Left lung (tissue), 14 donors: ENCODE measurements at places on chromosomes 12 and 14. TPM values are rescaled to one million over a fixed set of nuclear protein-coding genes. Genes with fewer than 3 reads are reported as not detected.
A peak's percentile ranks its signal among the peaks of the same experiment; 100 is the strongest.

TMEM132D gene
- not detected for total RNA-seq

HSPA2 gene
- 12.4 TPM for total RNA-seq

SMOC1 gene
- 1.1 TPM for total RNA-seq

DNA sequence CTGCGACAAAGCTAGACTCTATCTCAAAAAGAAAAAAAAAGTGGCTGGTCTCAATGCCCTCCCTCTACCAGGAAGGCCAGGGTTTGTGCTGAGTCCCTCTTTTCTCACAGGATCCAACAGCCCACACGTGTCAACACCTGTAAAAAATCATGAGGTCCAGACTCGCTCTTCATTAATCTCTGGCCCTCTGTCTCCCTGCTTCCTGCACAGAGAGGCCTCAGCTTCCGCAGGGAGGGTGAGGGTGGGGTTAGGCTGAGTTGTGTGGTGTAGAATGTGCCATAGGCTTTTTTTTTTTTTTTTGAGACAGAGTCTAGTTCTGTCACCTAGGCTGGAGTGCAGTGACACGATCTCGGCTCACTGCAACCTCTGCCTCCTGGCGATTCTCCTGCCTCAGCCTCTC, 6.1 kb downstream of the CFAP73 start:
- peaks cover 36% of the 10 kb centered on the region for H3K36me3 ChIP-seq
- no peak for DNase-seq
- no peak overlapping the region for H3K4me3 ChIP-seq

- no peaks in the 10 kb centered on the region for H3K27me3 ChIP-seq
- no peak overlapping the region for H3K27ac ChIP-seq
- DNase-seq: peak; percentile 70
- H3K4me3 ChIP-seq: no peak overlapping the region
- peaks cover 2% of the 10 kb centered on the region for H3K4me1 ChIP-seq
- H3K36me3 ChIP-seq: peaks cover 39% of the 10 kb centered on the region
Measured at GRCh38 chr12:121776190-121777098, 17.0 kb downstream of the RHOF start.

CYP27B1 gene
- 1.5 TPM for total RNA-seq

DNA sequence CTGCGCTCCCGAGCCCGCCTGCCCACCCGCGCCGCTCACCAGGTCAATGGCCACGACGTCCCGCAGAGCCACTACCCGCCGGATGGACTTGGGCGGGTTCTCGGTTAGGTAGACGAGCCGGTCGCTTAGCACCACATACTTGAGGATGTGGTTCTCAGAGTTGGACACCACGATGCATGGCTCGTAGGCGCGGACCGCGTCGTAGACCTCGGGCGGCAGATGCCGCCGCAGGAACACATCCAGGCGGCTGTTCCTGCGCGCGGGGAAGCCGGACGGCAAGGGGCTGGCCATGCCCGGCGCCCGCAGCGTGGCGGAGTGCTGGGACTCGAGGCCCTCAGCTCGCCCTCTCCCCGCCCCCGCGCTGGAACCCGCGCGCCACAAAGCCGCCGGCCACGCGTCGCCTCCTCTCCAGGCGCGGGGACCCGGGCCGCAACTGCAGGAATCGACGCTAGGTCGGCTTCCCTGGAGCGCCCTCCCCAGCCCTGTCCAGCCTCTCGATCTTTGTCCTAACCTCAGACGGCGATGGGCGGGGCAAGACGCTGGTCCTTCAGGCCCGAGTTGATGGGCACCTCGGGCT, at the start of gene C12orf56:
C12orf56 (minus strand) TSS at position 484 of the 577 bp plus-strand sequence; CDS start at position 291, 193 bp downstream.
- DNase-seq: peak; percentile 78
- no peak within 1 kb of the TSS for H3K27ac ChIP-seq
- peaks cover 14% of the 10 kb centered on the region for H3K27me3 ChIP-seq
- H3K4me3 ChIP-seq: peak within 1 kb of the TSS; percentile 19
- H3K4me1 ChIP-seq: peaks cover 9% of the 10 kb centered on the region

DNA sequence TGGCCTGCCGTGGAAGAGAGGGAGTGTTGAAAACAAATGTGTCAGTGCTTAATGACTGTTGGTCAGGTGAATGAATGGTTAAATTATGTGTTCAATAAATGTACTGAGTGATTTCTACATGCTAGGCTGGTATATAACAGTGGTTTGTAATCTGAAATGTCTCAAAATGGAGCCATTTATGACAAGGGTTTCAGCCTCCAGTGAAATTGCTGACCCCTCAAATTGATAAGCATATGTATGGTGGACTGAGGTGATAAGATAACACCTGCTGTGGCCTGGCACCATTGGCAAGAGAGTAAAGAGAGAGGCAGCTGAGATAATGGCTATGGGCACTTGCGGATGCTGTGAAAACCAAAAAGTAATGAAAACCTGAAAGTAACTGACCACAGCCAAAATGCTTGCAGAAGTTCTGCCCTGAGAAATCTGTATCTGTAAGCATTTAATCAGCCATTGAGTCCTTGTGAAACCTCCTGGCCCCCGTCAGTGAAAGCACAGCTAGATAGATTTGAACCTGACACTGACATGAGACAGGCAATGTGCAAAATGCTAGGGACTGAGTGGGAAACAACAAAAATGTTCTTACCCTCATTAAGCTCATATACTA, 1.4 kb upstream of the BCAT1 start:
- H3K4me1 ChIP-seq: peaks cover 37% of the 10 kb centered on the region
- no peaks in the 10 kb centered on the region for H3K36me3 ChIP-seq
- H3K27ac ChIP-seq: no peak overlapping the region
- DNase-seq: no peak

DNA sequence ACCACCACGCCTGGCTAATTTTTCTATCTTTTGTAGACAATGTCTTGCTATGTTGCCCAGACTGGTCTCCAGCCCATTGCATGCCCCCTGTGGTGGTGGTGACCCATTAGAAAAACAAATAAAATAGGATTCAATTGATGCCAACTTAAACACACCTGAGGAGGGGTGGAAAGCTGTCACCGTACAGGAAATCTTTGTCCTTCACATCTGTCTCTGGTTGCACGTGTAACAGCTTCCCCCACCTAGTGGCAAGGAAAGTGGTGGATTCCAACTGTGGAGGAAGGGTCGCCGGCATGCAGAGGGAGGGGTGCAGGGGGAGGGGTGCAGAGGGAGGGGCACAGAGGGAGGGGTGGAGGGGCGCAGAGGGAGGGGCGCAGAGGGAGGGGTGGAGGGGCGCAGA, 26.1 kb upstream of the GPR68 start:
- no peak overlapping the region for H3K27ac ChIP-seq
- H3K4me1 ChIP-seq: no peaks in the 10 kb centered on the region
- no peak for DNase-seq
- H3K4me3 ChIP-seq: no peak overlapping the region
- H3K27me3 ChIP-seq: no peaks in the 10 kb centered on the region

- H3K4me1 ChIP-seq: peaks cover 26% of the 10 kb centered on the region
- no peak overlapping the region for H3K4me3 ChIP-seq
- peaks cover 3% of the 10 kb centered on the region for H3K36me3 ChIP-seq
- DNase-seq: no peak
Measured at GRCh38 chr12:56216461-56216860, 5.3 kb downstream of the RNF41 start.

DNA sequence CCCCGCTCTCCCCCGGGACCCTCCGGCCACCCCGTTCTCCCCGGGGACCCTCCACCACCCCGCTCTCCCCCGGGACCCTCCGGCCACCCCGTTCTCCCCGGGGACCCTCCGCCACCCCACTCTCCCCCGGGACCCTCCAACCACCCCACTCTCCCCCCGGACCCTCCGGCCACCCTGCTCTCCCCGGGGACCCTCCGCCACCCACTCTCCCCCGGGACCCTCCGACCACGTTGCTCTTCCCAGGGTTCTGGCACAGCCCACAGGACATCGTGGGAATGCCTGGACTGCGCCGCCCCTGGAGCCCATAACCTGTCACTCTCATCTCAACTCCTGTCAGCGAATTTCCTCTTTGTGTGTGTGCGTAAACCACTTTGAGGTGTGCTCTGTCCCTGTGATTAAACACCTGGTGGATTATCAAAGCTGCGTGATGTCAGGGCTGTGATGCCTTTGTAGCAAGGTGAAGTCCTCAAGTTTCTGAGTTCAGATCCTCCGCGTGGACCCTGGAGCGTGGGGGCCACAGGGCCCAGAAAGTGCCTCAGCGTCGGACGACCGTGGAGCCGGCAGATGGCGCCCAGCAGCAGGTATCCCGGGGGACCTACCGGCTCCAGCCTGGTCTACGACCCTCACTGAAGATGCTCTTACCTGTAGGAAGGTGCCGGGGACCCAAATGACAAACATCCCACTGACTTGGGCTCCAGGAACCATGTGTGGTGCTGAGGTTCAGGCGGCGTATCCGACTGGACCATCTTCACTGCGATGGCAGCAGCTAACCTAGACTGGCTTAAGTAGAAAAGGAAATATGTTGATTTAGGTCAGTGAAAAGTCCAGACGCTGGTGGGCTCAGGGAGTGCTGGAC, 63.2 kb upstream of the GALNT9 start:
- no peak overlapping the region for H3K4me3 ChIP-seq
- no peaks in the 10 kb centered on the region for H3K36me3 ChIP-seq
- H3K4me1 ChIP-seq: no peaks in the 10 kb centered on the region
- H3K27me3 ChIP-seq: peaks cover 83% of the 10 kb centered on the region
- no peak overlapping the region for H3K27ac ChIP-seq
